Activated T-cell treated with anti-CD3 and anti-CD28 coated beads, Interleukin-2, amount 50 U/mL, for 72 hours (primary cell): ENCODE measurements at places on chromosomes 13 and 19. TPM values are rescaled to one million over a fixed set of nuclear protein-coding genes. Genes with fewer than 3 reads are reported as not detected.

Gene PAK4
- total RNA-seq = 12.9 TPM

Gene C2CD4C
- total RNA-seq = 0.97 TPM

Gene LRRC63
- 2.5 TPM for total RNA-seq

Gene CGB5
- total RNA-seq = not detected

DNA sequence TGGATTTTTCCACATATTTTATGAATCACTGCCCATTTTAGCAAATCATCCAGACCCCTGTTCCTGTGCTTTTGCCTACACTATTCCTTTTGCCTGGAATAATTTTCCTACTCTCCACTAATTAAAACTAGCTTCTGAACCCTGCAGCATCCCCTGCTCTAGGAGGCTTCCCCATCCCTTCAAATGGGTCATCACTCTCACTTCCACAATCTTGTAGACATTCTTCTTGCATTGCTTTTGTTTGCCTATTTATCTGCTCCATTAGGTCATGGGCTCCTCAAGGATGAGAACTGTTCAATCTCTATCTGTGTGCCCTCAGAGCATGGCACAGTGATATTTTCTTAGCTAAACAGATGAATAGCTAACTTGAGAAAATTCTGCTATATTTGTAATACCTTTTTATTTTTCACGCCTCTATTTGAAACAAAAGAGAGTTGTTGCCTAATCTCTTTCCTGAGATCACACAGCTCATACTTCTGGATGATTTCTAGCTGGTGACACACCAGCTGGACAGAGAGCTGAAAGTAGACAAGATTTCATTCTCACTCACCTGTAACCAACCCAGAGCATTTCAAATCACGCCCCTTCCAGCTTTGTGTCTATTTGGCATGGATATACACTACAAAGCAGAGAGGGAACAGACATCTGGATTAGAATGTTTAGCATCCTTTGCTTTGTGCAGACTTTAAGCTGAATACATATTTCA is 466.0 kb downstream of the FOXO1 start:
- no peak for DNase-seq

GRCh38 chr13:50646070-50646469 is 197.4 kb downstream of the DLEU7 start:
- no peak for DNase-seq

GRCh38 chr19:27744926-27745768 is 1467.8 kb downstream of the UQCRFS1 start:
- no peak for DNase-seq

GRCh38 chr13:98447881-98448641 is 128.8 kb downstream of the STK24 start:
- peak; percentile 41 for DNase-seq

DNA sequence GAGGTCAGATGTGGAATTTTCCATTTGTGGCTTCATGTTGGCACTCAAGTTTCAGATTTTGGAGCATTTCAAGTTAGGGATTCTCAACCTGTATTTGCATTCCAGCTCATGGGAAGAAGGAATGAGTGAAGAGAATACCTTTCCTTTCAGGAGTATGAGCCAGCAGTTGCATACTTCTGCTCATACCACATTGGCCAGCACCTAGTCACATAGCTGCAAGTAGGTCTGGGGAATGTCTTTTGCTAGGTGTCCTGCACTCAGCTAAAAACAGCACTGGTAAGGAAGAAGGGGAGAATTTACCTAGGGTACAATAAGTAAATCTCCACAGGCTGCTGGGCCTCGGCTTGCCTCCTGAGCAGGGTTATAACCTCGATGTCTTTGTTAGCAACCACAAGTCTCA is 24.6 kb upstream of the ATP8A2 start:
- no peak for DNase-seq

DNA sequence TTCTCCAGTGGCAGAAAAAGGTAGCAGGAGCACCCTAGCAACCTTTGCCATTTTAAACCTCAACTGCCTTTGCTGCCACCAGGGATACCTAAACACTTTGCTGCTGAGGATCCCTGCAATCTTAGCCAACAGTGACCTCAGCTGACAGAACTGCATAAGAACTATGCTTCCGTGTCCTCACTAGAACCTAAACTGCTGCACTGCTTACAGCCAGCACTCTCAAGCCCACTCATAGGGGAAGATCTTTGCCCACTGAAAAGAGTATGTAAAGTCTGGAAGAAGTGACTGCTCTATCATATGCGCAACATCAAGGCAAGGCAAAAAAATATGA is 270.0 kb upstream of the PCDH20 start:
- DNase-seq = no peak

- DNase-seq = no peak
These were observed 80.8 kb downstream of the PDS5B start for GRCh38 chr13:32666990-32667571.

DNA sequence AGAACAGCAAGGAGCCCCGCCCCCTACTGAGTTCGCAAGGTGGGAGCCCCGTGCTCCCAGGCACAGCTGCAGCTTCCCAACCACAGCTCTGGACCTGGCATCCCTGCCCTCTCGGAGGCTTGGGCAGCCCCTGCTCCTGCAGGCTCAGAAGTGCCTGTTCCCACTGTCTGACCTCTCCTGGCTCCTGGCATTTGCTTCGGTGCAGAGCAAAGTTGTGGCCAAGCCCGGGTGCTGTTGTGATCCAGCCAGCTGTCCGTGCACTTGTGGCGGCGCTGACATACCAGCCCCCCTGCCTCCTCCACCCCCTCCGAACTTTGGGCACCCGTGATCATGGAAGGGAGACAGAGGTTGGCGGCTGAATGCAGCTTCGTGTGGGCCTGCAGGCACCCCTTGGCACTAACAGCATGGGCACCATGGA is 1386.8 kb downstream of the PCDH9 start:
- no peak for DNase-seq

- no peak for DNase-seq
These were observed 3.8 kb downstream of the PPP1R12C start for GRCh38 chr19:55113570-55114039.

GRCh38 chr13:40438999-40439797 is 227.2 kb downstream of the FOXO1 start:
- peak; percentile 24 for DNase-seq

DNA sequence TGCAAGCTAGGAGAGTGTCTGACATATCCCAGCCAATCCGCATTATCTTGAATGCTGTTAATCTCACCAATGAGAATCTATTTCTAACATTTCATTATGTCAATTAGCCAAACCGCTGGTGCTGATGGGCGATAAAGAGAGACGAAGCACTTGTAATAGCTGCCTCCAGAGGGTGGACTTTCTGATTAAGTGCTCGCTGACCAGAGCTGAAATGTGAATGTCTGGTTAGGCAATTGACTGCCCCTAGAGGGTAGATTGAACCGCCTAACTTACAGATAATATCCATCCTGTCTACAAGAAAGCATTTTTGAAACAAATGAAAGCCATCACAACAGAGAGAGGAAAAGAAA is 552 bp upstream of the GRWD1 start:
- no peak for DNase-seq

DNA sequence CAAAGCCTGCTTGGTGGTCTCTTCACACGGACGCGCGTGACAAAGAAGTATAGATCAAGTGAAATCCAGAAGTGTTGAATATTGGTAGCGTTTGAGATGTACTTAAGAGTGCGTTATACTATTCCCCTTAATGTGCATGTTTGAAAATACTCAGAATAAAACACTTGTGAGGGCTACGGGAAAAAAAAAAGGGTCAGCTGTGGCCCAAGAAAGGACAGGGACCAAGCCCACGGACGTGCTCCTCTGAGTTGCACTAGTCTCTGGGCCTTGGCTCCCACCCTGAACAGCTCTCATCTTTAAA is 622 bp upstream of the RBM42 start:
- DNase-seq = no peak

GRCh38 chr13:74372511-74372910 is 238.3 kb upstream of the KLF12 start:
- DNase-seq = no peak

GRCh38 chr13:23384111-23384510 is 49.4 kb downstream of the SACS start:
- peak; percentile 37 for DNase-seq

DNA sequence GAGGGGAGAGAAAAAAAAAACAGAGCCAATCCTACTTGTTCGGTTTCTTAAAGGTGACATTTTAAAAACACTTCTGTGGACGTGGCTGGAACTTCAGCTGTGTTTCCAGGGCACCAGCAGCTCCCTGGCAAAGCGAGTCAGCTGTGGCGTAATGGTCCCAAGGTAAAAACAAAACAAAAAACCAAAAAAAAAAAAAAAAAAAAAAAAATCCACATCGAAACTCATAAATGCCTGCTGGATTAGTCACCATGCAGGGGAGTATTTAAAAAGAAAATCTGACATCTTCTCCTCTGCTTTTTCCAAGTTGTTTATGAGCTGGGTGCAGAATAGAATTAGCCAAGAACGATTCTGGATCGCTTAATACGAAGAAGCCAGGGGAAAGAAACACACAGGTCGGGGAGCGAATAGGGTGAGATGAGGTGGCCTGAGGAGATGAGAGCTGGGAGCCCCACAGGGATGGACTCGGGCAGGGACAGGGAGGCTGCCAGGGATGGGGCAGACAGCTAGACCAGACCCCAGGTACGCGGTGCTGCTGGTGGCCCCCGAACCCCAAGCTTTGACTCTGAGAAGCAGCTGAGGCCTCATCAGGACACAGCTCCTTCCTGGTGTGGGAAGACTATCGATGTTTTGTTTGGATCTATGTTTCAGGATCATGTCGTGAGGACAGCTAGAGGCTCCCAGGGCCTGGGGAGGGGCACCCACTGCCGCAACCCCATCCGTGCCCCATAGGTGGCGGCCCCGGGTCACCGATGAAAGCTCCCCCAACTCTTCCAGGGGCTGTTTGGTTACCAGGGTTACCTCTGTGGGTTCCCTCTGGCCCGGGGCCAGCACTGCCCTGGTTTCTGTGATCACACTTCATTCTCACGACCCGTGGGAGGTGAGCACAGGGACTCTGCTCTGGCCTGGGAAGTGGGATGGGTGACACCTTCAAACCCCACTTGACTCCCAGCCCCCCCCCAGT is 3.1 kb upstream of the CTXN1 start:
- peak; percentile 84 for DNase-seq

GRCh38 chr13:61670384-61671161 is 254.9 kb upstream of the PCDH20 start:
- DNase-seq = no peak
